ENCODE measurements at places on chromosomes 2 and 18.

DNA sequence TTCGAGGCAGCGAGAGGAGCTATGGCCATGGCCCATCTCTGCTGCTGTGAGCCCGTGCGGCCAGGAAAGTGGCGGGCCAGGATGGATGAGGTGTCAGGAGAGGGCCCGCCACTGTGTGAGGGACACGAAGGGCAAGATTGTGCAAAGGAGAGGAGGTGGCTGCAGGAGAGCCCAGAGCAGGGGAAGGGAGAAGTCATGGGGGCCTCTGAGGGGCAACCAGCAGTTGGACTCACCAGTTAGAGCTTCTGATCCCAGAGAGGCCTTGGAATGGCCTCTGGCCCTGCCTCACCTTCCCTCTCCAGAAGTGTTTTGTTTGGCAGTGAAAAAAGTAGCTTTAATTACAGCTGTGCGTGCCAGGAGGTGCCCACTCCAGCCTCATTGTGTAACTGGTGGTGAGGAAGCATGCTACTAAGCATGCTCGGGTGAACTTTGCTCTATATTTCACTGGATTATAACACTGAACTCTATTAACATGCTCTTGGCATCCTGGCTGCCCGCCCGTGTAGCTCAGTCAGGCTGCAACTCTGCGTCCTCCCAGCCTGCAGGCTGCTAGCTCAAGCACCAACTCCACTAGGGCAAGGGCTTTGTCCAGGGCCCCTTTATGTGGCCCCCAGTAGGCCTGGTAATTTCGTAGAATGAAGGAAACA, 34.2 kb downstream of the IMPA2 start:
- DNase-seq: peak; percentile 29

DNA sequence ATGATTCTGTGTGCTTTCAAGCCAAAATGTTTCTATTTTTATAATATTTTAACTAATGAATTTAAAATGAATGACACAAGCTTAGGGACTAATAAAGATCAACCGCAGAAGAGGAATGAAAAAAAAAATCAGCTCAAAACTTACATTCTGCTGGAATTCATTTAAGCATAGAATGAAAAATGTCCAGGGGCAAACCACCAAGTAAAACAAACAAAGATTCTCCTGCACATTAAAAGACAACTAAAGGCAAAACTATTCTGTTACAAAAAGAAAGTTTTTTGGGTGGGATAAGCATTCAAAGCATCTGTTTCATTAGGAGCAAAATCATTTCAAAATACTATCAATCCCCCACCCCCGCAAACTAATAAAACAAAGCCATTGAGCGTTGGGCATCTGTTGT, 99.3 kb upstream of the SOX11 start:
- DNase-seq: no peak

DNA sequence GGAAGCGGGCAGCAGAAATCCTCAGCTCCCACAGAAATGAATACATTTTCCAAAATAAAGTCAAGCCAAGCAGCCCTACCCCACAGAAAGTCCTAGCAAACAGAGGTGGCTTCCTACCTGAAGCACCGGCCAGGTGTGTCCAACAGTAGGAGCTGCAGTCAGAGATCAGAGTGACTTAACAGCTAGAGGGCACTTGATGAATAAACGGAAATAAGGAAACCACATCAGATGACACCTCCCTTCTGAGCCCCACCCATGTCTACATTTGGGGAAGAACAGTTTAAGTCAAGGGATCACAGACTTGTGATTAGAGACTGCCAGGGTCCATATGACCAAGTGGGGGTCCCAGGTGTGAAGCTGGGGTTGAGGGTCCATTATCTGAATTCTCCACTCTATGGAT, at the start of gene CXCR1:
Gene CXCR1, minus strand, starts transcription at position 172 of the 400 bp plus-strand sequence. CDS start 1,751 bp downstream, outside the sequence.
- DNase-seq: no peak

DNA sequence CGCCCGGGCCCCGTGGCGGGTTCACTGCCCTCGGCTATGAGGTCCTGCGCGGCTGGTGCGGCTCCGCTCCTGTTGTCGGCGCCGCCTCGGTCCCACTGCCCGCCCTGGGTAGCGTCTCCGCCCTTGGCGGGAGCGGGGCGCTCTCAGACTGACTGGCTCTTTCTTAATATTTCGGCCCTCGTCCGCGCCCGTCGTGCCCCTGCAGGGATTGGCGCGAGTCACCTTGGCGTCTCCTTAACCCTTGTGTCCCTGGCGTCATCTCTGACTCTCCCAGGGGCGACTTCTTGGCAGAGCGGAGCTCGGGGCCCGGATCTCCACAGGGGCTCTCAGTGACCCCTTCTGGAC, 1.3 kb downstream of the PTMA start:
- peak; percentile 43 for DNase-seq

GRCh38 chr18:38312532-38312931, 746.9 kb upstream of the CELF4 start:
- no peak for DNase-seq

GRCh38 chr2:10839813-10840212, 27.2 kb upstream of the PDIA6 start:
- DNase-seq: no peak

- no peak for DNase-seq
Measured at GRCh38 chr18:56891116-56891515, 240.0 kb downstream of the WDR7 start.

GRCh38 chr2:229825476-229825875, 96.3 kb downstream of the TRIP12 start:
- no peak for DNase-seq

DNA sequence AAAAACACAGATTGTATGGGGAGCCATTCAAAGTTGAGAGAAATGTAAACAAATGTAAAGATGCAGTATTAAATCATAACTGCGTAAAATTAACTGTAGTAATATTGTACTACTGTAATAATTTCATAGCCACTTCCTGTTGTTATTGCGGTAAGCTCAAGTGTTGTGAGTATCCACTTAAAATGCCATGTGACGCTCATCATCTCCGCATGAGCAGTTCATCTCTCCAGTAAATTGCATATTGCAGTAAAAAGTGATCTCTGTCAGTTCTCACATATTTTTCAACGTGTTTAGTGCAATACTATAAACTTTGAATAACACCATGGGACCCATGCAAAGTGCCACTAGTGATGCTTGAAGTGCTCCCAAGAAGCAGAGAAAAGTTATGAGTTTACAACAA, 41.8 kb upstream of the SP3 start:
- DNase-seq: peak; percentile 96

- DNase-seq: no peak
Measured at GRCh38 chr18:2662990-2663389, 7.5 kb downstream of the SMCHD1 start.

GRCh38 chr2:128485761-128486639, 167.3 kb upstream of the HS6ST1 start:
- no peak for DNase-seq

DNA sequence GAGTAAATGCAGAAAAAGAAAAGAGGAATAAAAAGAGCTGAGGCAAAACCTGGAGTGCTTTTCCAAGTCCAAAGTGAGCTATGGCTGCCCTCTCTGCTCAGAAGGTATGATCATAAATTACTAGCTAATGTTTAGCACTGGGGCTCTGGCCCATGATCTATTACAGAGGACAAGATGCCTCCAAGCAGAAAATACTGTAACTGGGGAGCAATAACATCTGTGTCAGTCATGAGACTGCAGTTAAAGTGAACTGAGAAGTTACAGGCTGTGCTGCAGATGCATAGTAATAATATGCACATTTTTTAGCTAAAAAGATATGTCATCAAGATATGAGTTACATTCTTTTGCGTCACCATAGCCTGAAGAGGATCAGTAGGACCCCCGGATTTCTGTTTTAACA, 209.4 kb upstream of the RBBP8 start:
- no peak for DNase-seq

GRCh38 chr2:160703648-160704585, 210.3 kb upstream of the RBMS1 start:
- peak; percentile 20 for DNase-seq

GRCh38 chr2:9416267-9416961, 6.9 kb downstream of the ITGB1BP1 start:
- no peak for DNase-seq

GRCh38 chr18:63963615-63964256, 6.1 kb upstream of the SERPINB8 start:
- DNase-seq: peak; percentile 81

DNA sequence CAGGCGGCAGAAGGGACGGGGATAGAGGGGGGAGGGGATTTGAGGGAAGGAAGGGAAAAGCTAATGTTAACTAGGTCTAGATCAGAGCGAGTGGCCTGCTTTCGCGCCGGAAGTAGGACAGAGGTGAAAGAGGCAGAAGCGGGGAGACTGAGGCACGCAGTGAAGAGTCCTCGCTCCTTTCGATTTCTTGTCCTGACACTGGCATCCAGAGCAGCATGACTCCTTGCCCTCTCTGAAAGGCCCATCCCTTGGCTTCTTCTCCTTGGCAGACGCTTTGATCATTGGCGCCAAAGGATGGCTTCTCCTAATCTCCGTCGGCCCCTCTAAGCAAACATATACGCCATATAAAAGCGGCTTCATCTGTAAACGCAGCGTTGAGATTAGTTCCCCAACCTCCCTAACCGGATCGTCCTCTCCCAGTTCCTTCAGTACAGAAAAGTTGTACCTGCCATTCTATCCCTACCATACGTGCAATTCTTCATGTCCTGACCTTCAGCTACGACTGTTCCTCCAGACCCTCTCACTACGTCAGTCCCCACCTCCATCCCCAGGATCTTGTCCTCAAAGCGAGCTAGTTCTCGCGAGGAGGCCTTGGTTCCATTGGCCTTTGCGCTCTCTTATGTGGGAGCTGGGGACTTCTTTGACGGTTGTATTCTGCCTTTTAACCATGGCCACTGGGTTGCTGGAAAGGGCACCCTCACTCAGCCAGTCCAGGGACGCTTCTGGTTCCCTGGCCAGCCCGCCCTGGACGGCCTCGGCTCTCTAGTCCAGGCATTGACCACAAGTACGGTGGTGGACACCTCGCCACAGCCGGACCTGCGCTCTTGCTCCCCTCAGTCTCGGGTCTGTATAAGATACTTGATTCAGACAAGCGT, 857 bp upstream of the NEUROD1 start:
- no peak for DNase-seq

DNA sequence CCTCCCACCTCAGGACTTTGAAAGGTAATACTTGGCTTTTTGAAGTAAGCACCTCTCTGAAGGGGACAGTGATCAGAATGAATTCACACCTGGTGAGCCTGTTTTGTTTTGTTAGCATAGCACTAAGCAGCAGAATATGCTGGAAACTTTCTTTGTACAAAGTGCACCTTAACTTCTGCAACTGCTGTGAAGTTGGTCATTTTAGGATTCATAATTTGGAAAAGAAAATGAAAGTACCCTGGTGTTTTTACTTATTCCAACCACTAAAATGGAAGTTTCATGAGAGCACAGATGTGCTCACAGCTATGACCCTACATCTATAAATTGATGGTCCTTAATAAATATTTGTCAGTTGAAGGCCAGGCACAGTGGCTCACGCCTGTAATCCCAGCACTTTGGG, 257.8 kb upstream of the STON1 start:
- no peak for DNase-seq

All from NCI-H510A treated with DMSO at 0.1 percent for 48 hours (cell line).